Activated T-cell treated with anti-CD3 and anti-CD28 coated beads, Interleukin-2, amount 50 U/mL, for 72 hours (primary cell): ENCODE measurements at places on chromosomes 3 and 15. TPM values are rescaled to one million over a fixed set of nuclear protein-coding genes. Genes with fewer than 3 reads are reported as not detected.
A peak's percentile ranks its signal among the peaks of the same experiment; 100 is the strongest.

DNA sequence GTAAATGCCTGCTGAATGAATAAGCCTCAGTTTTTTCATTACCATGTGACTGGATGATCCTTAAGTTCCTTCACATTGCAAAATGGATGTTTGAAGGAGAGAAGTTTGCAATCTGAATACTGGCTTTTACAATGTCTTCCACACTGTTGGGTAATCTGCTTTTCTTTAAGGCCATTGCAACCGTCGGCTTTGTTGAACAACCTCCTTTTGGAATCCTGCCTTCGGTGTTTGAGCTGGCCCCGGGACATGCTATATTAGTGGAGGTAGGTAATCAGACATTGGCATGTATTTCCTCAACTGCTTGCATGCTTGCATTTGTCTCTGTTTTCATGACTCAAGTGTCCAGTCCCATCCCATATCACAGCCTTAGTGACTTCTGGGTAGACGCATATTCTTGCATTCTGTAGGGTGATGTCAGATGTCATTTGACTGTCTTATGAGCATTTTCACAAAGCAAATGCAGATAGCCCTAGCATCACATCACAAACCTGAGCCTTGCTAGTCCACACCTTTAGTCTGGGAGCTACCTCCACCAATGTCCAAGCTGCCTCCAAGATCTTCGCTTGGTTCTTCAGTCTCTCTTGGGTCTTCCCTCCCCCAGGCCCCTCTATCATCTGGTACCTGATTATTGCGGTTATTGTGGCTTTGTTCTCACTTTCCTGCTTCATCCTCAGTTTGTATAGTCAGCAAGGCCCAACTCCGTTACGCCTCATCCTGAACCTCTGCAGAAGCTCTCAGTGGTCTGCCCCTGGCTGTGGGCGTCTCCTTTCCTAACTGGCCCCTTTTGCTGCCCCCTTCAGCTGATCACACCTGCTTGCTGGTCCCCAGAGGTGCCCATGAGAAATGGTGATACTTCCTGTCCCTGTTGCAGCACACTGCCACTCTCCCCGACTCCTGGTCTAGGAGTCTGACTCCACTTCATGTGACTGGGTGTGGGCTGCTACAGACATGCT, 48.5 kb downstream of the ACAA1 start:
- no peak overlapping the region for H3K4me3 ChIP-seq
- no peaks in the 10 kb centered on the region for H3K4me1 ChIP-seq
- no peaks in the 10 kb centered on the region for H3K27me3 ChIP-seq

DNA sequence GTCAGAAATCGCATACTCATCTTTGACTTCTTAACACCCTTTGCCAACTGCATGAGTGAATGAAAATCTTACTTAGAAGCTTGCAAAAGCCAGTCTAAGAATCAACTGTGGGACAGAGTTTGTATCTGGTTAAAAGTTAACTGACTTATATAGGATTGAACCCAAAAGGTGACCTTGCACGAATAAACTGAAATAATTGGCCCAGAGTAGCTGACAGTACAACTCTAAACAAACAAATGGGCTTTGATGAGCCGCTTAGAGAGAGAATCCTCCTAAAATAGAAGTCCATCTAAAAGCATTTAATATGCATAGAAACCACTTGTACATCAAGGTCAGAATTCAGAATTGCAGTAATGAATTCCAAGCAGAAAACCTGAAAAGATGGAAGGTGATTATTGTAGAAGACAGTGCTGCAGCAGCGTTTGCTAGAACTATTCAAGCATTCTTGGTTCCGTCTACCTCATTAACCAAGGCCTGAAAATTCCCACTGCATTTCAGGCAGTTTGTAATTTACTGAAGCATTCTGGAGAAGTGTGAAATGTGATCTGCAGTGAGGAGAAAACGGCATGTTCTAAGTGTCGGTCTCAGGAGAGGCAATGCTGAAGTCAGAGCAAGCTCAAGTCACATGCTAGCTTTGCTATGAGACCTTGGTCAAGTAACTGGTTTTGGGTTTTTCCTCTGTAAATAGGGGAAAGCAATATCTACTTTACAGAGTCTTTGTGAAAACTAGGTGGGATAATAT, 103.7 kb downstream of the CADPS start:
- H3K27ac ChIP-seq, result no peak overlapping the region
- H3K4me1 ChIP-seq, result no peaks in the 10 kb centered on the region
- peaks cover 6% of the 10 kb centered on the region for H3K27me3 ChIP-seq
- H3K36me3 ChIP-seq, result no peaks in the 10 kb centered on the region

GRCh38 chr3:191499307-191500080, 38.5 kb downstream of the PYDC2 start:
- no peaks in the 10 kb centered on the region for H3K27me3 ChIP-seq
- H3K4me1 ChIP-seq, result no peaks in the 10 kb centered on the region
- H3K36me3 ChIP-seq, result no peaks in the 10 kb centered on the region
- no peak overlapping the region for H3K4me3 ChIP-seq
- no peak for DNase-seq
- no peak overlapping the region for H3K27ac ChIP-seq

GRCh38 chr15:69125236-69125635, 35.2 kb upstream of the GLCE start:
- no peaks in the 10 kb centered on the region for H3K4me1 ChIP-seq
- no peak overlapping the region for H3K27ac ChIP-seq
- no peak for DNase-seq

- peaks cover 73% of the 10 kb centered on the region for H3K4me1 ChIP-seq
- peak overlapping the region; percentile 95 for H3K27ac ChIP-seq
- DNase-seq, result no peak
Measured at GRCh38 chr3:134486577-134487041, 752 bp downstream of the CEP63 start.

DNA sequence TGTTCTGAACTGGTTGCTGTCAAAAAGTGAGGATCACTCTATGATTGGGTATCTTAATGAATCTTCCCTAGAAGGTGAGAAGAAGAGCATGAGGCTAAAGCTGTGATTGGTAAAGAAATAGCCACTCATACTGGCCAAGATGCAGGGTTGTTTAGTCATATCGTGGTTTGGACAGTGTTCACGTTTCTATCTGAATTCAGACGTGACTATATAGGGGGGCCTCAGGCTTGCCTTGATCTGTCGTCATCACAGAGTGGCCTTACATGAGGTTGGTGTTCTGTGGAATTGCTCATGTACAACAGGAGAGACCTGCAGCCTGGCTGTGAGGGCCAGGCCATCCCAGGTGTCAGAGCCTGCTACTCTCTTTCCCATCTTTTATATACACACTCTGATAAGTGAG, 12.4 kb downstream of the RTP2 start:
- DNase-seq, result no peak
- H3K4me3 ChIP-seq, result no peak overlapping the region
- no peak overlapping the region for H3K27ac ChIP-seq
- H3K4me1 ChIP-seq, result peaks cover under 1% of the 10 kb centered on the region
- H3K27me3 ChIP-seq, result peaks cover 77% of the 10 kb centered on the region
- peaks cover 1% of the 10 kb centered on the region for H3K36me3 ChIP-seq

GRCh38 chr15:88104357-88104756, 152.2 kb downstream of the NTRK3 start:
- no peak overlapping the region for H3K4me3 ChIP-seq
- no peaks in the 10 kb centered on the region for H3K4me1 ChIP-seq
- no peaks in the 10 kb centered on the region for H3K27me3 ChIP-seq
- no peak for DNase-seq

GRCh38 chr15:45199136-45199810, 11.5 kb upstream of the SHF start:
- no peak overlapping the region for H3K4me3 ChIP-seq
- H3K27me3 ChIP-seq, result no peaks in the 10 kb centered on the region
- no peaks in the 10 kb centered on the region for H3K36me3 ChIP-seq
- H3K27ac ChIP-seq, result no peak overlapping the region
- peaks cover 8% of the 10 kb centered on the region for H3K4me1 ChIP-seq

DNA sequence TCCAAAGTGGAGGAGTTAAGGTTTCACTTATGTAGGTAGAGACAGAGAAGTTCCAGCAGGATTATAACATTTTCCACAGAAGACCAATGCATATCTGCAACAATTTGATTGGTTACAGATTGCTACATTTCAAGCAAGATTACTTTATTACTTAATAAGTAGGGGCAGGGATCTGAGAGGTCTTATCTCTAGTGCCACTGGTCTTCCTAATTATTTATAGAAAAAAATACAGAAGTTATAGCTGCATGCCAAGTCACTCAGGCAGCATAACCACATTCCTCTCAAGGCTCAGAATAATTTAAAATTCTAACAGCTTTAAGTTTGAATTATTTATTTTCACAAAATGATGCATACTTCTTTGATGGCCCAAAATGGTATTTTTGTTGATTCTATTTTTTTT, 30.5 kb downstream of the RAD54L2 start:
- DNase-seq, result no peak
- H3K4me1 ChIP-seq, result no peaks in the 10 kb centered on the region
- H3K27ac ChIP-seq, result no peak overlapping the region
- no peaks in the 10 kb centered on the region for H3K27me3 ChIP-seq
- peaks cover 6% of the 10 kb centered on the region for H3K36me3 ChIP-seq

GRCh38 chr3:185340751-185341150, 22.2 kb upstream of the MAP3K13 start:
- no peak overlapping the region for H3K4me3 ChIP-seq
- no peaks in the 10 kb centered on the region for H3K27me3 ChIP-seq
- H3K4me1 ChIP-seq, result peaks cover 8% of the 10 kb centered on the region
- DNase-seq, result no peak
- no peaks in the 10 kb centered on the region for H3K36me3 ChIP-seq

C3orf70 gene
- total RNA-seq, result 0.05 TPM

DNA sequence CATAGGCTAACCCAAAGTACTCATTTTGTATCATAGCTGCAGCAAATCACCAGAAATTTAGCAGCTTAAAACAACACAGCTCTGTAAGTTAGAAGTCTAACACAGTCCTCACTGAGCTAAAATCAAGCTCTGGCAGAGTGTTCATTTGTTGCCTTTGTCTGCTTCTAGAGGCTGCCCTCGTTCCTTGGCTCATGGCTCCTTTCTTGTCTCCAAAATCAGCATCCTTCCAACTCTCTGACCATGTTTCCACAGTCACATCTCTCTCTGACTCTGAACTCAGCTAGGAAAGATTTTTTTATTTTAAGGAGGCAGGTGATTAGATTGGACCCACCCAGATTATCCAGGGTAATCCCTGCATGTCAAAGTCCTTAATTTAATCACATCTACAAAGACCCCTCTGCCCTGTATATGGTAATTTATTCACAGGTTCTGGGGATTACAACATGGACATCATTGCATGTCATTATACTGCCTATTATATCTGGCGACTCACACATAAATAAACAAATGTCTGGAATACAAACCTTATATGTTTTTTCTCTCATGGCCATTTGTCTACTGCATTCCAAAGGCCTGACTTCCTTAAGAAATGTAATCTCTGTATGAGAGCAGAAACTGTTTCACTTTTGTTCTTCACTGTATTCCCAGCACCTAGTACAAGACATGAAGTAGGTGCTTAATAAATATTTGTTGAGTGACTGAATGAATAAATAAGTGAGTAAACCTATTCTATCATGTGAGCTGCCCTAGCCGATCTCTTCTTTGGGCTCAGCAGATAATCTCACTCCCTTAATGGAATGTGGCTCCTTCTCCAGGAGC, 15.1 kb upstream of the UACA start:
- no peak overlapping the region for H3K4me3 ChIP-seq
- H3K27ac ChIP-seq, result no peak overlapping the region
- H3K27me3 ChIP-seq, result peaks cover 8% of the 10 kb centered on the region

- no peaks in the 10 kb centered on the region for H3K36me3 ChIP-seq
- no peak overlapping the region for H3K27ac ChIP-seq
- no peak for DNase-seq
- H3K4me1 ChIP-seq, result peaks cover 75% of the 10 kb centered on the region
- H3K4me3 ChIP-seq, result no peak overlapping the region
- no peaks in the 10 kb centered on the region for H3K27me3 ChIP-seq
Measured at GRCh38 chr3:177341736-177342419, 144.6 kb upstream of the TBL1XR1 start.

GRCh38 chr3:192850451-192850981, 67.1 kb downstream of the MB21D2 start:
- peak; percentile 72 for DNase-seq
- peaks cover 14% of the 10 kb centered on the region for H3K27me3 ChIP-seq
- H3K27ac ChIP-seq, result peak overlapping the region; percentile 48
- peak overlapping the region; percentile 77 for H3K4me3 ChIP-seq

DNA sequence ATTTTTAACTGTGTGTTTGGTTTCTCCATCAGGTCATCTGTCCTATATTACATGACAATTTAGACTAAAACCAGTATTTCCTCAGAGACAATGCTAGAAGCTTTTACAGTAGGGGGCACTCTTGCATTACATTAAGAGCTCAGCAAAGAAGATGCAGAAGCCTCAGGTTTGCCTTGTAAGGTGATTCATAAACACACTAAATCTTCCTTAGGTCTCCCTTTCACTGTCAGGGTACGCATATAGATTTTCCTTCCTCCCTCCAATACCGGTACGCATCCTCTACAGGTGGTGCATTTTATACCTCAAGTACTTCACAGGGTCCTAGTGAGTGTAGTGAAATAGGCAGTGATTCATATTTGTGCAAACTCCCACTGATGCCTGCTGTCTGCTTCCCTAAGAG, 46.5 kb downstream of the CD86 start:
- no peaks in the 10 kb centered on the region for H3K27me3 ChIP-seq
- DNase-seq, result peak; percentile 41
- H3K4me3 ChIP-seq, result peak overlapping the region; percentile 76

DNA sequence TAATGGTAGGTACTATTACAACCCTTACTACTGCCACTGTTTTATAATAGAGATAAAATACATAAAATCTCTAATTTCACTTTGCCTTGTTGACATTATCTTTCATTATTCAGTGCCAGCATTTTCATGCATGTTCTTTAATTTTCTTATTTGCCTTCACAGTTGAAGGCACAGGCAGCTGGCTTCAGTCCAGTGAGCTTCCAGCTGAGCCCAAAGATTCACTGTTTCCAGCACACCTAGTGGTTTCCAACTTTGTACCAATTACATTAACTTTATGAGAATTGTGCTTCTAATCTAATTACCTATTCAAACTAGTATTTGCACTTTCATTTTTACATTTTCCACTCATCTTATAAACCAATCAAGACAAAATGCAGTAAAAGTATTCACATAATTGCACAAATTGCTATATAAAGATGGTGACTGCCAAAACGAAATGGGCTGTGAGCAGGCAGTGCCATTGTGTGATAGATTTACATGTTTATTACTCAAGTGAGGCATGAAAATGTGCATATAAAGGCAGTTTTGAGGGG, 228.3 kb downstream of the MFSD1 start:
- H3K27ac ChIP-seq, result no peak overlapping the region
- no peak overlapping the region for H3K4me3 ChIP-seq
- H3K4me1 ChIP-seq, result no peaks in the 10 kb centered on the region
- H3K27me3 ChIP-seq, result no peaks in the 10 kb centered on the region

DNA sequence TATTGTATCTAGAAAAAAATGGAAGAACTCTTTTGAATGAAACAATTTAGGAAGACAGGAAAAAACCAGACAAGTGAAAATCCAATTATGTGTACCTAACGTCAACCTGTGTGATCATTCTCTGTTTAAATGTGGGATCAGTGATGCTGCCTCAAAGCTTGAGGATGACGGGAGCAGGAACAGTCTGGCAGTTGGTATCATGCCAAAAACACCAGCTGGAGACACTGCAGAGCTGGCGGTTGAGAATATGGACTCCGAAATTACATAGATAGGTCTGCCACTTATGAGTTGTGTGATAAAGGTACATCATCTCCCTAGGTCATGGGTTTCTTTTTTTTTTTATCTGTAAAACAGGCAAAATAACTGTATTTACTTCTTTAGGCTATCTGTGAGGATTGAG, 480.5 kb downstream of the CNTN4 start:
- no peaks in the 10 kb centered on the region for H3K4me1 ChIP-seq
- H3K27me3 ChIP-seq, result peaks cover 6% of the 10 kb centered on the region
- H3K36me3 ChIP-seq, result no peaks in the 10 kb centered on the region
- no peak overlapping the region for H3K27ac ChIP-seq
- DNase-seq, result no peak
- H3K4me3 ChIP-seq, result no peak overlapping the region

GRCh38 chr15:60757273-60757672, 278.3 kb upstream of the ICE2 start:
- H3K27ac ChIP-seq, result no peak overlapping the region
- H3K4me3 ChIP-seq, result no peak overlapping the region
- no peaks in the 10 kb centered on the region for H3K36me3 ChIP-seq
- H3K27me3 ChIP-seq, result peaks cover 17% of the 10 kb centered on the region
- DNase-seq, result no peak

CHRNB4 gene
- not detected for total RNA-seq
